Skeletal muscle cell (primary cell): ENCODE measurements at places on chromosomes 7 and 10.

GRCh38 chr7:107696330-107696946, 35.8 kb downstream of the SLC26A4 start:
- DNase-seq = no peak

GRCh38 chr10:12191715-12192114, 4.0 kb downstream of the NUDT5 start:
- DNase-seq = no peak

DNA sequence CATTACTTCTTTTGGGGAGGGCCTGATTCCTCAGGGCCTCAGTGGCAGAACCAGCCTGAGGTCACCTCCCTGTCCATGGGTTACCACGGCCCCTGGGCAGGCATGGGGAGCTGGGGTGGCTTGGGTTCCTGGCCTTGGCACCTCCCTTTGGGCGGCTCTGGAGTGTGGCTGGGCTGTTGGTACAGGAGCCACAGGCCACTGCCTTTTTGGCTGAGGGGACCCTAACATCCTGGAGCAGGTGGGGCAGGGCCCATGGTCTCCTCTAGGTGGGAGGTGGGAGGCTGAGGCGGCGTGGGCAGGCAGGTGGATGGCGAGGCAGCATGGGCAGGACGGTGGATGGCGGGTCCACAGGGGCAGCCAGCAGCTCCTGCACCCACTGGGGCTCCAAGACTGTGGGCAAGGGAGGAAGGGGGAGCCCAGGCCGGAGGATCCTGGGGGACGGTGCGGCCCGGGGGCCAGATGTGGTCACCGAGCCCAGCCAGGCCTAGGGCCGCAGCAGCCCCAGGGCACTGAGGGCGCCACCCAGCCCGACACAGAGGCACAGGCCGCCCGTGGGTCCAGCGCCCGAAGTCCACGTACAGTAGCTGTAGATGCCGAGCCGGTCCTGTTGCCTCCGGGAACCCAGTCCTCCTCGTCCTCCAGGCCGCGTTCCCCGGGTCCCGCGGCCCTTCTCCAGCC, 2.4 kb upstream of the SYCE1 start:
- DNase-seq = no peak

GRCh38 chr7:92797284-92797683, 39.1 kb downstream of the CDK6 start:
- DNase-seq = no peak

DNA sequence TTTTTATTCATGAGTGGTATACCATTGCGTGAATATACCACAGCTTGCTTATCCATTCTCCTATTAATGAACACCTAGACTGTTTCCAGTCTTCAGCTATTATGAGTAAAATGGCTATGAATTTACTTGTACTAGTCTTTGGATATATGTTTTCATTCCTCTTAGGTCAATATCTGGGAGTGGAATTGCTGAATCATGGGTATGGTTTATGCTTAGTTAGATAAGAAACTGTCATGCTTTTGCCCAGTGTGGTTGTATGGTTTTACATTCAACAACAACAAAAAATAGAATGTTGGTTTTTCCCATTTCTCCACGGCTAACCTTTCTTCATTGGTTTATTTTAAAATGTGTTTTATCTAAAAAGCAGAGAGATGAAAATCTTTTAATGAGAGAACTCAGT, 308.3 kb downstream of the PHF14 start:
- no peak for DNase-seq

DNA sequence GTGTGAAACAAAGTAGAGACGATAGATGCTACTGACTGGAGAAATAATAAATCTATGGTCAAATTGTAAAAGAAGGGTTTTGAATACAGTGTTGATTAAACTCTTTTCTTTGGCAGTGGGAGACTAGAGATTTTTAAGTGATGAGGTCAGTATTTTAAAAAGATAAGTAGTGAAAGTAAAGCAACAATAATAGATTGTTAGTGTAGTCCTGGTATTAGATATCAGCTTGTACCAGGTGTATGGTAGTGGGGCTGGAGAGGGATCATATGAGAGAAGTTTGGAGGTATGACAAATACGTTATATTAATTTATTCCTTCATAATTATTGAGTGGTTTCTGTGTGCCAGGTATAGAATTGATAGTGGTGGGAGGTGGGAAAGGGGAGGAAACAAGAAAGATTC, 25.2 kb downstream of the PHTF2 start:
- DNase-seq = no peak

- DNase-seq = no peak
Observed at GRCh38 chr7:13849163-13849892, 140.1 kb downstream of the ETV1 start.

DNA sequence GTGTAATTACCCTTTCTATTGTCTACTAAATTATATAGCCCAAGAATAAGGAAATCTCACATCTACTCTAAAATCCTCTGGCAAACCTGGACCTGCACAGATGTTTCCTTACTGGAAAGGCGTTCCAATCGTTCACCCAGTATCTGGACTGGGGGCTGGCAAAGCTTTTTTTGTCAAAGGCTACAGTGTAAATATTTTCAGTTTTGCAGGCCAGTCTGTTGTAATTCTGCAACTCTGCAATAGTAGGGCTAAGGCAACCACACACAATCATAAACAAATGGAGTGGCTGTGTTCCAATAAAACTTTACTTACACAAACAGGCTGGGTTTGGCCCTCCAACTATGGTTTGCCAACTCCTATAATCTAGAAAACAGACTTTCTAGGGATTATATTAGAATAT, 56.2 kb downstream of the GLI3 start:
- DNase-seq = no peak

- DNase-seq = no peak
Observed at GRCh38 chr10:49747303-49747646, 14.8 kb downstream of the OGDHL start.

DNA sequence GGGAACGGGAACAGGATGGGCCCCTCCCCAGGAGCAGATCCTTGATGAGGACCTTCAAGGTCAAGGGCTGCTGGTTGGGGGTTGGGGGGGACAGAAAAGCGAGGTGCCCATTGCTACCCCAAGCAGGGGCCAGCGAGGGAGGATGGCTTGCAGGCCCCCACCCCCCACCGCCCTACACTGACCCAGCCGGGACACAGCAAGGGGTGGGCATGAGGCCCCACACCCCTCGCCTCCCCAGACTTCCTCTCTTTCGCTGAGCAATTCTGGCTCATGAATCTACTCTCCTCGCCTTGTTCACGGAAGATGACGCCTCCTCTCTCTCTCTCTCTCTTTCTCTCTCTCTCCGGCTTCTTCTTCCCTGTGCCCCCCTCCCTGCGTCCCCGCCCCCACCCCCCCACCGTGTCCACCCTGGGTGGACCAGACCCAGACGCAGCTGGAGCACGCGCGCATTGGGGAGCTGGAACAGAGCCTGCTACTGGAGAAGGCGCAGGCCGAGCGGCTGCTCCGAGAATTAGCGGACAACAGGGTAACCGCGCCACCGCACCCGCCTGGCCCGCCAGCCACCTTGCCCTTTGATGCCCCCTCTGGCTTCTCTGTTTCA, 81.1 kb upstream of the GTF2IRD1 start:
- no peak for DNase-seq

GRCh38 chr7:139618482-139619366, 95.2 kb downstream of the CLEC2L start:
- no peak for DNase-seq

DNA sequence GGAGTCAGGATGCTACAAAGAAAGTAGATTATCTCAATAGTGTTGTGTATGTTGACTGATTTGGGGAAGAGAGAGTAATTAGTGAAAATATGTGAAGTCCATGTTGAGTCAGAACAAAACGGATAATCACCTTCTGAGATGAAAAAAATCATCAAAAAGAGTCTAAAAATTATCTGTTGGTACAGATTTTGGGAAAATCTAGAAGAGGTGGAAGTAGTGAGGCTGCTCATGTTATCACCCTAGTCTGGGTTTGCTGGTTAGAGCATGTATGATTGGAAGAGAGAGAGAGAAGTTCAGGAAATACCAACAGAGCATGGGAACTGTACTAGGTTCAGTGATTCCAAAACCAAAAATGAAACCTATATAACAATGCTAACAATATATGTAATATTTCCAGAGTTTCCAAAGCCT, 12.3 kb downstream of the RPA3 start:
- no peak for DNase-seq

- no peak for DNase-seq
Observed at GRCh38 chr10:44968091-44968490, 8.5 kb downstream of the RASSF4 start.

GRCh38 chr10:63788152-63788821, 267.1 kb downstream of the REEP3 start:
- DNase-seq = no peak

- DNase-seq = no peak
Observed at GRCh38 chr7:50693455-50694130, 89.1 kb downstream of the GRB10 start.

GRCh38 chr7:44678471-44679179, 70.0 kb upstream of the ZMIZ2 start:
- DNase-seq = peak; percentile 60

GRCh38 chr7:106644999-106645398, 16.0 kb downstream of the CCDC71L start:
- DNase-seq = no peak

- no peak for DNase-seq
Observed at GRCh38 chr10:72037811-72038210, 50.5 kb downstream of the SPOCK2 start.

- no peak for DNase-seq
Observed at GRCh38 chr7:12788591-12788990, 101.2 kb downstream of the ARL4A start.

- DNase-seq = no peak
Observed at GRCh38 chr10:37314862-37315261, 189.5 kb downstream of the ANKRD30A start.

DNA sequence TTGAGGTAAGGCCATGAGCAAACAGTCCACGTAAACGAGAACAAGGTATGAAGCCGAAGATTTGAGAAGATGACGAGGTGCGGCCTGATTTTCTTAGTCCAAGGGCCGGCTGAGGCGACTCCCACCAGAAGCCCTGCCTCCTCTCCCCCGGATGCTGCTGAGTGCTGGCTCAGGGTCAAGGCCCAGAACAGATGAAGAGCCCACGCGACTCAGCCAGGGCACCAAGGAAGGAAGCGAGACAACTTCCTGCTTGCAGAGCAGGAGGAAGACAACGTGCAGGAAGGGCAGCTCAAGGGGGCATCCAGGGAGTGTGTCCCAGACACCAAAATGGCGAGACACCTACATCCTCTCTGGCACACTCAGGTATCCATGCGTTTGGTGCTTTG, 99.5 kb downstream of the CYTH3 start:
- DNase-seq = no peak

DNA sequence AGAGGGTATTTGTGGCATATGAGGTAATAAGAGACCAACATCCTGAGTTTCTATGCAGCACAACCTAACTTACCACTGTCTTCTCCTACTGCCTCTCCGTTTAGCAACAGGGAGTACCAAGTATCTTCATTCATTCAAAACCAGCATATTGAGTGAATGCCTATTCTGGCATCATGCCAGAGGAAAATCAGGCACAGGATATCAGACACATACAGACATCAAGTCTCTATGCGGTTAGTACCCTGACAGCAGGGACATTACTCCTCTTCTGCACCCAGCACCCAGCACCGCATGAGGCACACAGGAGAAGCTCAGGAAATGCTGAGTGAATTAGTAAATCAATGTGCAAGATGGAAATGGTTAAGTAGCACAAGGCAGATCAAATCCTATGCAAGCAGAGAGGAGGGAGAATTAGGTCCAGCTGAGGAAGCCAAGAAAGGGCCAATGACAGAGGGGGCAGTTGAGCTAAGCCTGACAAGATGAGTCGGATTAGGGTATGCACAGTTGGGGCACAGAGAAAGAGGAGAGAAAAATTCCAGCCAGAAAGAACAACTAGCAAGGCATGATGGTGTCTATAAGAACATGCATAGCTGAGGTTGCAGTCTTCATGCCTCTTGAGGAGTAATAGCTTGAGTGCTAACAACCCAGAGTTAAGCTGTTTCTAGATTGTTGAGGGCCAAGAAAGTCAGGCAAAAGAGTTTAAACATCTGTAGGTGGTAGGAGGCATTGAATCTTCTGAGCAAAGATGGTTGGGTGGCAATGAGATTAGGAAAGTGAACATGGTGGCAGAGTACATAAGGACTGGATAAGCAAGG, 146.0 kb downstream of the PLXNA4 start:
- no peak for DNase-seq

GRCh38 chr7:66668112-66668511, 39.4 kb downstream of the KCTD7 start:
- no peak for DNase-seq

GRCh38 chr10:43904844-43905243, 256.2 kb upstream of the ZNF32 start:
- no peak for DNase-seq

- DNase-seq = no peak
Observed at GRCh38 chr10:12499076-12499986, 150.0 kb downstream of the CAMK1D start.

GRCh38 chr10:99656199-99657064, 2.9 kb upstream of the ENTPD7 start:
- no peak for DNase-seq

DNA sequence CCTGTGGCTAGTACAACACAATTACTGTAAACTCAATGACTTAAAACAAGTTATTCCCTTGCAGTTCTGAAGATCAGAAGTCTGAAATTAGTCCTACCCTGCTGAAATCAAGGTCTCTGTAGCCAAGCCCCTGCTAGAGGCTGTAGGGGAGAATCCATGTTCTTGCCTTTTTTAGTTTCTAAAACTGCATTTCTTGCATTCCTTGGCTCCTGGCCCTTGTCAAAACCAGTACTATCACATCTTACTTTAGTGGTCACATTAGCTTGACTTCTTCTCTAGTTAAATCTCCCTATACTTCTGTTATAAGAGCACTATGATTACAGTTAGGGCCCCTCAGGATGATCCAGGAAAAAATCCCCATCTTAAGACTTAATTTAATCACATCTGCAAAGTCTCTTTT, 567.0 kb downstream of the GFRA1 start:
- no peak for DNase-seq

GRCh38 chr7:50661345-50662040, 96.3 kb upstream of the DDC start:
- no peak for DNase-seq

GRCh38 chr10:52805414-52806285, 33.1 kb upstream of the MBL2 start:
- no peak for DNase-seq

DNA sequence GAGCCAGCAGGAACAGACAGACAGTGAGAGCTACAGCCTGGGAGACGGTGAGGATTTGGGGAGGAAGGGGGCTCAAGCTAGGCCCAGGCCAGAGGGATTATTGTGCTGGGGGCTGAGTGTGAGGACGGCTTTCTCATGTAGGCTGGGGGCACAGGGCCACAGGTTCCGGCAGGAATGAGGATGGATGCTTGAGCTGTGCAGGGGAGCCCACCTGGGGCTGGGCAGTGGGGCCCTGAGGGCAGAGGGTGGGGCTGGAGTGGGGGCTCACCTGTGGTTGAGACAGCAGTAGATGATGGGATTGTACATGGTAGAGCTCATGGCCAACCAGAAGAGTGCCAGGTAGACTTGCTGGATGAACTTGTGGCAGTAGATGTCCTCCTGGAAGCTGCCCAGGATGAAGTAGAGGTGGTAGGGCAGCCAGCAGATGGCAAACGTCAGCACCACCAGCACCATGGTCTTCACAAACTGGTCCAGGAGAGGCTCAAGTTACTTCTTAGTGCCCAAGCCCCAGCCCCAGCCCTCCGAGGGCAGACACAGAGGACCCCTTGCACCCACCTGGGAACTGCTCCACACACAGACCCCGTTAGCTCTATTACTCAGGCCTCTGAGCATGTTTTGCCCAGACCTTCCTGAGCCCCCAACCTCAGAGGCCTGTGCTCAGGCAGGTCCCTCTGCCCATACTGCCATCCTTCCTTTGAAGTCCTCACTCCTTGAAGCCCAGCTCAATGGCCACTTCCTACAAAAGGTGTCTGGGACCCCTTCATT, 9.7 kb downstream of the TACR2 start:
- DNase-seq = no peak
